ENCODE measurements at places on chromosomes 1 and 21.

DNA sequence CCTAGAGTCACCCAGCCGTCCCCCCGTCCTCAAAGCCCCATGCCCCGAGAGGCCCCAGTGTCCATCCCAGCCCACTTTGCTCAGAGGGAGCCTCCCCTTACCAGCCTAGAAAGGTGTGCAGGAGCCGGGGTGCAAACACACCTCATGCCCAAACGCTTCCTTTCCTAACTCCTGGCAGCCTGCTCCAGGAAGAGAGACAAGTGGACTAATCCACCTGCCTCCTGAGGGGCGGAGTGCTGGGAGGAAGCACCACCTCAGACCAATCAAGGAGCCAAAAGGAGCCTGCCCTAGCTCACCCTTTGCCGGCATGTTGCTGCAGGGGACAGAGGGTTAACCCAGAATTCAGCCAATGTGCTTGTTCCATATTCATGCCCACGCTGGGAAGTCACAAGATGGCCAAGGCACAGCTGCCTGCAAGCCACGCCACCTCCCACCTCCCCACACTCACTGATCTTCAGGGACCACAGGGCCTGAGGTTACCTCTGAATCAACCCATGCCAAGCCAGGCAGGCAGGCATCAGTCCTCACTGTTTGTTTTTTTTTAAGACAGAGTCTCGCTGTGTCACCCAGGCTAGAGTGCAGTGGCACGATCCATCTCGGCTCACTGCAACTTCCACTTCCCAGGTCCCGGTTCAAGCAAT lies 27.8 kb downstream of the PLEKHA6 start:
- DNase-seq, result no peak

DNA sequence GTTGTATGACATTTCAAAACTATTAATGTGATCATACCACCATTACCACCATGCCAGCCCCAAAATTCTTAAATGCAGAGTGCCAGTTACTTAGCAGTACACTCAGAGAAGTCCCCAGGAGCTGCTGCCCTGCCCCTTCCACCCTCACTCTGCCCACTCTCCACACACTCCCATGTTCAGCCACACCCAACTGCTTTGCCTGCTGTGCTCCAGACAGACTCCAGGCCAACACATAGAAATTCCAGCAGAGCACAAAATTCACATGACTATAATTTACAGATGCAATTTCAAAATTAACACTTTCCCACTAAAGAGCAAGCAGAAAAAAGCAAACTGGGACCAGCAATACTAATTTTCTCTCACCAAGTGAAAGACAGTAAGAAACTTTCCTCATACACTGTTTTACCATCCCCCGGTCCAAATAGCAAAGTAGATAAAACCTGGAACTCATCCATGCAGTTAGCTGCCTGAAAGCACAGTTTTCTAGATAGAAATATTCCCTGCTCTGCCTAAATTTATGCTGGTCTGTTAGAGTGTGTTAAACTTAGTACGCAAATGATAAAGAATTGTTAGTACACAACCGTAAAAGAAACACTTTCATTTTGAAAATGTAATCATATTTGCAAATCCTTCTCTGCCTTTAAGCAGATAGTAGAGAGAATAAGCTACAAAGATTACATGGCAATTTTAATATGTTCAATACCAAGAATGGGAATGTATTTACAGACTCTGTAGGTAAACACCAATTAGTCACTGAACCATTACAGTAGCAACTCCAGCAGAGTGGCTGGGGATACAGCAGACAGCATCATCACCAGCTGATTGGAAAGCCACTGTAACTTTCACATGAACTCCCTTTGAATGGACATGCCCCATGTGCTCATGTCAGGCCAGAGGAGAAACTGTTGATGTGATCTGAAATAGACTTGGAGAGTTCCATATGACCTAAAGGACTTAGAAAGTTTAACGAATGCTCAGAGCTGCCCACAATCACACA lies 176.5 kb downstream of the VAV3 start:
- peak; percentile 35 for DNase-seq

DNA sequence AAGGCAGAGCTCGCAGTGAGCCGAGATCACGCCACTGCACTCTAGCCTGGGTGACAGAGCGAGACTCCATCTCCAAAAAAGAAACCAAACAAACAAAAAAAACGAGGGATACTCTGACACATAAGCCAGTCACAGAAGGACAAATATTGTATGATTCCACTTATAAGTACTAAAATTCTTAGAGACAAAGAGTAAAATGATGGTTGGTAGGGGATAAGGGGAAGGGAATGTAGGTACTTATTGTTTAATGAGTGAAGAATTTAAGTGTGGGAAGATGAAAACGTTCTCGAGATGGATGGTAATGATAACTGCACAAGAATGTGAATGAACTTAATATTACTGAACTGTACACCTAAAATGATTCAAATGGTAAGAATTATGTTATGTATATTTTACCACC lies 66.7 kb upstream of the GUCA2A start:
- no peak for DNase-seq

GRCh38 chr1:238489006-238489405 lies 598.3 kb upstream of the ZP4 start:
- no peak for DNase-seq

DNA sequence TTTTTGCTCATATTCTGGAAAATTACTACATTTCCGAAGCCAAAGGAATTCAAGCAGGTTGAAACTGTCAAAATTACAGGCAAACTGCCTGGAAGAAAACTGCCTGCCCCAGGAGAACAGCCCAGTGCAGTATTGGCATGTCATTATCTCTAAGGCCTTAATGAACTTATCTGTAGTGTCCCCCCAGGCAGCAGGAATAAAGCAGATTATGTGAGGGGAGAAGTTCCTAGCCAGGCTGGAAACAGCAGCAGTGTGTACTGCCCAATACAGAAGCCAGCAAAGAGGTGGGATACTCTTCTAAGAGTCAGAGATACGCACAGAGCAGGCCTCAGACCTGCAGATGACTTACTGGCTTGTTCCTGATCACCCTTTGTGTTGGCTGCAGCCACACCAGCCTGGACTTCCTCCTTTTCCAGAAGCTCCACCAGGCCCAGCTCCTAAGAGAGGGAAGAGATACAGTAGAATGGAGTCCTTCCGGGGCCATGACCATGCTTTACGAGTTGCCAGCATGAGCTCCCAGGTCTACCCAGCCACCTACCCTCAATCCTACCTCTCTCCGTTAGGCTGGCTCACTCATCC lies 11.7 kb downstream of the IQGAP3 start:
- DNase-seq, result no peak

DNA sequence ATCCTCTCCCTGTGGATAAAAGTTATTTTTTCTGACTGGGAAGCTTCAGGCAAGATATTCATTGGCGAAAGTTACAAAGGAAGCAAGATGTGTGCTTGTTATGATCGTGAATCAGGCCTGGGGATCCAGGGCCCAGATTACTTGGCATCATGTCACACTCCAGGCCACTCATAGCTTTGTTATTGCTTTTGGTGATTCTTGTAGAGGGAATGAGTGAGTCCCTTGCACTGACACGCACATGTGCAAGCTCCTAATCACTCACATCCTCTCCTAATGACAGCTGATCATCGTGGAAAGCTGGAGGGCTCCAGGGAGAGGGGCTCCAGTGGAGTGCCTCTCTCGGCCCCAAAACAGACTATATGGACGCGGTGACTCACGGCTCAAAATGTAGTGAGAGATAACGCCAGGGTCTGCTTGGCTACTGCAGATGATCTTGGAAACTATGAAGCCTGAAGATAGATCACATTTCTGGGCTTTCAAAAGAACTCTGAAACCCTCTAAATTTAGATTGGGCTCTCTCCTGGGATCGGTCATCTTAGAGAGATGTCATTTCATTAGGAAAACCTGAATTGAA lies 481.1 kb upstream of the USP24 start:
- DNase-seq, result no peak

DNA sequence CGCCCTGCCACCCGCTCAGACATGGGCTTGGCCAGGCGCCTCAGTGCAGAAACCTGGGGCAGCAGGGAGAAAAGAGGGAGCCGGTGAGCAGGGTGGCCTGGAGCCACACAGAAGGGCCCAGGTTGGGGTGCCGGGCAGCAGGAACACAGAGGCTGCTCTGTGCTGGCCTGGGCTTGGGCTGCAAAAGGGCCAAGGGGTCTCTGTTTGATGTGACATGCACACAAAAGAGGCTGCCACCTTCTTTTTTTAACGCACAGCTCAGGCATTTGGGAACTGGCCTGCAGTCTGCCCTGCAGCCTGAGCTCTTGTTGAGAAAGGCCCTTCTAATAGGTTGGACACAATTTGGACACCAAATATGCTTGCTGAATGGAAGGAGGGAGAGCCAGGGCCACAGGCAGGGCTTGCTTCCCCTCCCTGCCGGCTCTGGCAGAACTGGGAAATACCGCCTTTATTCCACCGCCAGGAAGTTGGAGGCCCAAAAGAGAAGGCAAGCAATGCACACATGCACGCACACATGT lies 32.4 kb downstream of the KIF21B start:
- no peak for DNase-seq

DNA sequence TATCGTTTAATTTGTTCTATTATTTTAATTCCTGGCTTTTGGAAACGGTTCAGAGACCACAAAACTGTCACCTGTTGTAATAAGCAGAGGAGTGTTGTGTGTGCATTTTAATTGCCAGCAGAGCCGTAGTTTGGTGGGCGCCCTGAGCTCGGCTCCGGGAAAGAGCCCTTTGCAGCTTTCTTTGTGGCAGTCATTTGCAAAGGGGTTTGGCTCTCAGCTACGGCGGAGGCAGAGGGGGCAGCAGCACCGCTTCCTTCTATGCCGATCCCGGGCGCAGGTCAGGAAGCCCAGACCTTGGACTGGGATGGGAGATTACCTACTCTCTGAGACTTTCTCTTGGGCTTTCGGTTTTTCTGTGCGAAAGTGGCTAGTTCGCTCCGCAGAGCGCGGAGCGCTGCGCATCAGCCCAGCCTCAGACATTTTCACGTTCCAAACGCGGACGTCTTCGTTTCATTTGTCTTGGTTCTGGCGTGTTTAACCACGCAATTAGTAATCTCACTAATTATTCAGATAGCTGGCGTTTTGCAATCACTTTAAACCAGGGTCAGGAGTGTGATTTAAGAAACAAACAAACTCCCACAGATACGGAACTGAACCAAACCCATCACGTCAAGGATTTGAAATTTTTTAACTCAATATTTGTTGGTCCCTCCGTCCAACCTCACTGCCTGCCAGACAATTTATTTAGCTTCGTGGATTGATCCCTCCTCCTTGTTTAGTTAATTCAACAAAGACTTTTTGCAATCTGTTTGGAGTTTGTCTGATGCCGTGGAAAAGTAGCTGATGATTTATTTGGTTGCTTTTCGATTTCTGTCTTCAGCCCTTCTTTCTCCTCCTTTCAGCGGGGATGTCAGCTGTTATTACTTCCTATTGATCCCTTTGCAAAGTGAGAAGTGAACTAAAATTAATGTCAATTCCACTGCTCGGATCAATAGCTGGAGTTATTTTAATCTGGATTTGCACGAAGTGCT lies 3.9 kb downstream of the RNF220 start:
- peak; percentile 40 for DNase-seq

DNA sequence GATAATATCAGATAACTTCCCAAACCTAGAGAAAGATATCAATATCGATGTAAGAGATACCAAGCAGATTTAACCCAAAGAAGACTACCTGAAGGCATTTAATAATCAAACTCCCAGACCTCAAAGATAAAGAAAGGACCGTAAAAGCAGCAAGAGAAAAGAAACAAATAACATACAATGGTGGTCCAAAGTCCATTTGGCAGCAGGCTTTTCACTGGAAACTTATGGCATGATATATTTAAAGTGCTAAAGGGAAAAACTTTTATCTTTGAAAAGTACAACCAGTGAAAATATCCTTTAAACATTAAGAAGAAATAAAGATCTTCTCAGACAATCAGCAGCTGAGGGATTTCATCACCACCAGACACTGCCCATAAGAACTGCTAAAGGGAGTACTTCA lies 812.7 kb upstream of the ADAMTS5 start:
- no peak for DNase-seq

- DNase-seq, result no peak
Observed at GRCh38 chr1:41399145-41399795, 38.0 kb downstream of the FOXO6 start.

- peak; percentile 71 for DNase-seq
Observed at GRCh38 chr1:150168960-150169601, 19.4 kb downstream of the PLEKHO1 start.

- DNase-seq, result no peak
Observed at GRCh38 chr1:161791904-161792655, 26.0 kb downstream of the ATF6 start.

GRCh38 chr1:211329764-211330201 lies 3.1 kb downstream of the TRAF5 start:
- no peak for DNase-seq

- no peak for DNase-seq
Observed at GRCh38 chr1:199580300-199580699, 447.2 kb upstream of the NR5A2 start.

- DNase-seq, result no peak
Observed at GRCh38 chr1:214636436-214636835, 33.4 kb downstream of the CENPF start.

GRCh38 chr21:45552696-45553391 lies 10.6 kb upstream of the SLC19A1 start:
- DNase-seq, result no peak

- peak; percentile 37 for DNase-seq
Observed at GRCh38 chr1:156539818-156540355, 32.5 kb downstream of the IQGAP3 start.

GRCh38 chr21:44579056-44579832 lies 1.2 kb downstream of the KRTAP10-5 start:
- DNase-seq, result no peak

- no peak for DNase-seq
Observed at GRCh38 chr1:206442101-206442500, 28.2 kb upstream of the IKBKE start.

- DNase-seq, result no peak
Observed at GRCh38 chr1:163054181-163054591, 15.0 kb upstream of the RGS4 start.

DNA sequence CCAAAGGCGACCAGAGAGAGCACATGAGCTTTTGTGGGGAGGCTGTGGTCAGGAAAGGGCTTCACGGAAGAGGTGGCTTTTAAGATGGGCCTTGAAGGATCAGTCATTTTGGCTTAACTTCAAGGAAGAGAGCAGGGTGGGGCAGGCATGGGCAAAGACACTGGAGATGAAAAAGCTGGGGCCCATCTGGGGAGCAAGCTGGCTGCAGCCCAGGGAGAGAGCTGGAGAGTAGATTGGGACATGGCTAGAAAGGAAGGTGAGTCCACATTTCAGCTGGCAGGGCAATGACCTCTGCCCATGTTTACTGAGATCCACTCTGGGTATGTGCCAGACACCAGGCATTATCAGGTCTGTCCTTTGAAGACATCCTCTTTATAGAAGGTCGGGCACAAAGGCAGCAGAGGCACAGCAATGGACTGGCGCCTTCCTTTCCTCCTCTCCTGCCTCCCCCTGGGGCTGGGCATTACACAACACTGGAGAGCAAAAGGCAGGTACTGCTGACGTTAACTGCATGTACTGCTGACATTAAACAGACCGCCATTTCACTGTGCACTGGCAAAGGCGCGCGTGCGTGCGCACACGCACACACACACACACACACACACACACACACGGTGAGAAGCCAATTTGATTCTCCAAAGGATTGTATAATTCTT lies 2.2 kb upstream of the UBXN10 start:
- no peak for DNase-seq

GRCh38 chr1:192986110-192986747 lies 72.9 kb downstream of the UCHL5 start:
- DNase-seq, result no peak

Data from suppressor macrophage treated with lipopolysaccharide for 4 hours (primary cell).